ENCODE measurements at places on chromosomes 11 and 22.

- no peak for DNase-seq
Measured at GRCh38 chr11:15118431-15118830, 3.7 kb downstream of the INSC start.

- DNase-seq: no peak
Measured at GRCh38 chr11:113189909-113190667, 124.3 kb upstream of the TTC12 start.

GRCh38 chr22:19438298-19438697, 6.0 kb downstream of the MRPL40 start:
- no peak for DNase-seq

DNA sequence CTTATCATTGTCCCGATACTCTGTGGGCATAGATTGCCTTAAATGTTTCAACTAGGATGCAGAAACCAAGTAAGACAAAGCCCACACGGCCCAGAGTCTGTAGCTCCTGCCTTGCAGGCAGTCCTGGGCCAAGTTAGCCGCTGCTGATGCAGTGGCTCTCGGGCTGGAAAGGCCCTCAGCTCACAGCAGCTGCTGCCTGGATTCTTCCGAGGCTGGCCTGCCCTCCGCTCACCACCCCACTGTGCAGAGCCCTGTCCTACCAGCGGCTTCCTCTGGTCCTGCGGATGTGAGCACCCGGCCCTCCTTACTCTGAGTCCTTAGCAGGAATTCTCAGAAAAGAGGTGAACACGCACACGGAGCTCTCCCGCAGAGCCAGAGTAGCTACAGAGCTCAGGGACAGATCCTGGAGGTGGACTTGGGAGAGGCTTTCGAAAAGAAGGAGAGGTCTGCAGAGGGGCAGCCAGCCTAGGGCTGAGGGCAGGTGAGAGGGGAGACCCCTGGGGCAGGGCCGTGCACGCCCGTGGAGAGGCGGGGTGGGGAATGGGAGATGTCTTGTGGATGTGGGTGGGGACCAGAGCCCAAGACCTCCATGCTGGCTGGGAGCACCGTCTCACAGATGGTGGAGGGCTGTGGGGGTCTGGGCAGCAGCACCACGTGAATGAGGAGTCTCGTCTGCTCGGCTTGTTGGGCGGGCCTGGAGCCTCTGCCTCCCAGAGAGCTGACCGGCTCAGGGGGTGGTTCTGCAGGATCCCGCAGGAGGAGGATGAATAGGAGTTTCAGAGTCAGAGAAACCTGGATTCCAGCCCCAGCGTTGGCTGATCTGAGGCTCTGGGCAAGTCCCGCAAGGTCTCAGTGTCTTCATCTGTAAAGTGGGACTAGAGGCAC, 117.4 kb upstream of the B3GAT1 start:
- DNase-seq: no peak

GRCh38 chr11:67060111-67060522, 3.5 kb downstream of the RHOD start:
- no peak for DNase-seq

GRCh38 chr11:128732471-128733277, 38.8 kb downstream of the FLI1 start:
- DNase-seq: no peak

DNA sequence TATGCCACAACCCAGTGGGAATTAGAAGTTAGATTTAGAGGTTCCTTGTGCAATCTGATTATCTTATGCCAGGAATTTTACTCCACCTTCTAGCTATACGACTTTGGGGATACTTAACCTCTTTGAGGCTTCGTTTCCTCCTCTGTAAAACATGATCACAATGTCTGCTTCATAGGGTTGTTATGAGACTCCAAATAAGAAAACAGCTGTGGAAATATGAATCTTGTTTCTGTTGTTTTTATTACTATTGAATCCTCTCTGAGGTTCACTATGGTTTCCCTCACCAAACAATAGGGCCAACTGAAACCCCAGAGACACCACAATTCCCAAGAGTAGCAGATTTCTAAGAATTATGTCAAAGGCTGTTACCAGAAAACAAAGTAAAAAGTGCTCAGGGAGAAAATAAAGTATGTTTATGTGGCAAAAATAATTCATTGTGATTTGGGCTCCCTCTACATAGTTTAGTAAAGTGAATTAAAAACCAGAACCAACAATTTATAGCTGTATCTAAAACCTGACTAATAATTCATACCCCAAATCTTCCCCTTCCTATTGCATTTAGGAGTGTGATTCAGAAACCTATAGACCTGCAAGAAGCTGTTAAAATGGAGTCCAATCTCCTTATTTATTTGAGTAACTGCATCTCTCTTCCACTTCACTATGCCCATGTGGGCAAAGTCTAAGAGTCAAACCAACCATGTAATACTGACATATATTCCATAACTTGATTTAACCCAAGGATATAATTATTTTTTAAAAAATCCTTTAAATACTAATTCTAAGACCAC, 38.4 kb downstream of the AMBRA1 start:
- DNase-seq: peak; percentile 22
